ENCODE measurements at places on chromosomes 2 and 18.

DNA sequence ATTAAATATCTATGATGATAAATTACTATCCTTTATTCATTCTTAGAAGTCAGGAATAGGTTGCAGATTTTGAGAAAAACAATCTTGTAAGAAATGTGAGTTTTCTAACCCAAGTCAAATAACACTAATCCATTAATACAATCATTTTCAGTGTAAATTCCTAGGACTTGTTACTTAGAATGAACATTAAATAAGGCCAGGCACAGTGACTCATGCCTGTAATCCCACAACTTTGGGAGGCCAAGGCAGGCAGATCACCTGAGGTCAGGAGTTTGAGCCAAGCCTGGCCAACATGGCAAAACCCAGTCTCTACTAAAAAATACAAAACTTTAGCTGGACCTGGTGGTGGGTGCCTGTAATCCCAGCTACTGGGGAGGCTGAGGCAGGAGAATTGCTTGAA, 45.8 kb upstream of the CDKL4 start:
- DNase-seq, result no peak

- no peak for DNase-seq
These were observed 209.3 kb upstream of the SOX11 start for GRCh38 chr2:5482929-5483331.

DNA sequence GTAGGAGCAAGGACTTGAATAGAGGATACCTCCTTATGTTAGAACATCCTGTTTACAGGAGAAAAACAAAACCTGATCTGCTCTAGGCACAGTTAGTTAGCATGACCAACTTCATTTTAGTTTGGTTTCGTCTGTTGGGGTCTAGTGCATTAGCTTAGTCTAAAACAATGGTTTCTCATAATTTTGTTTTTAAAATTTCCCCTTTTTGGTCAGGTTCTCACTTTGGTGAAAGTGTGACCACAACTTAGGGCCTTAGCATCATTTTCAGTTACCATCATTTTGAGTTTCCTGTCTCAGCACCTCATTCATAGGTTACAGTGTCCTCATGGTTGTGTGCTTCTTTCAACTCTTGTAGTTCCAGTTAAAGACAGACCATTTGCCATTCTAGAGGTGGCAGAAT, 1277.0 kb upstream of the SLC39A10 start:
- no peak for DNase-seq

GRCh38 chr2:216151313-216152025, 42.3 kb downstream of the XRCC5 start:
- no peak for DNase-seq

DNA sequence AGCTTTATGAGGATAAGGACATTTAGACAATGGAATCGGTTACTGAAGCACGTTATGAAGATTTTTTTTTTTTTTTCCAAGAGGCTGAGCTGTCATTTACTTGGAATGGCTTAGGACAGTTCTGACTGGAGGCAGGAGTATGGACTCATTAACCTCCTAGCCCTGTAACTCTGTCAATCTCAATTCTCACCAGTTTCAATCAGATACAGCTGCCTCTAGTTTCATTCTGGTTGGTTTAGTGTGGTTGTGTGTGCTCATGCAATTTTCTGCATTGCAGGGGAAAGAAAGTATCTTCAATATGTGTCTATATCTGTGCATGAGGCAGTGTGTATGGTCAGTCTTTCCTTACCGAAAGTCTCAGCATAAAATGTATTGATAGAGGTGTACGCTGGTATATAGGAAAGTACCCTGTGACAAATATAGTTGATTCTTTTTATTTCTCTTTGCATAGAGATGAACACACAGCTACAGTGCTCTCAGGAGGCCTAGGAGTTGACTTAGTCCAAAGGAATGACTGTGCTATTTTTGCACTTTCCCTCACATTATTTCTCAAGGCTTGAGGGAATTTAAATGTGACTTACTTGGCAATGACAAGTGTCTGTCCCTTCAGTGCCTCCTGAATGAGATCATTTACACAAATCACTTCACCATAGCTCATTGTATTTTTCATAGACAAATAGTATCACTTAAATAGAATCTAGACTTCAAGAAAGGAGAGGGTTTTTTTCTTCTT, 50.5 kb upstream of the GRB14 start:
- no peak for DNase-seq

DNA sequence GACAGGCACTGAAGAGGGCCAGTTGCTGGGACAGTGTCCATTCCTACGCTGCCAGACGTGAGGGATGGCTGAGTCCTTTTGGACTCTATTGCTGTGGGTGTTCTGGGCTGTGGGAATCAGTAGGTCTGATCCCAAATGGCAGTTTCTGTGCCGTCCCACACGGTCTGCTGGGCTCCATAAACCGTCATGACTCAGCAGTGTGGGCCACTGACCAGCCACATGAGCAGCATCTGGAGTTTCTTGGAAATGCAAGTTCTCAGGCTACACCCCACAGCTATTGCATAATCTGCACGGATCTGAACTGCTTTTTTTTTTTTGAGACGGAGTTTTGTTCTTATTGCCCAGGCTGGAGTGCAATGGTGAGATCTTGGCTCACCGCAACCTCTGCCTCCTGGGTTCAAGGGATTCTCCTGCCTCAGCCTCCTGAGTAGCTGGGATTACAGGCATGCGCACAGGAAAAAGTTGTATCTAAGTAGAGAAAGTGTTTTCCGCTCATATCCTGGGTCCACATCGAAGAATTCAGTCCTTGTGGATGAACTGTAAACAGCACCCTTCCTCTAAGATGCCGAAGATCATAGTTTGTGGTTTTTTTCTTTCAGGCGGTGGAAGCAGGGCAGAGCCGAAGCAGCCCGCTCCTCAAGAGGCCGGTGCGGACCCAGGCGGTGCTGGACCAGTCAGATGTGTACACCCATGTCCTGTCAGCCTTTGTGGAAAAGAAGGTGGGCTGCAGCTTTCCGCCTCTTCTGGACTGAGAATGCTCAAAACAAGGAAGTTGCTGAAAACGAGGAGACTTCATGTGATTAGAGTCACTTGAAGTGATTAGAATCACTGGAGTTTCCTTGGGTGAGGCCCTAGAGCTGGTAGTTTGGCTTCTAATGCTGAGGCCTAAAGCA, 25.5 kb downstream of the RMC1 start:
- no peak for DNase-seq

DNA sequence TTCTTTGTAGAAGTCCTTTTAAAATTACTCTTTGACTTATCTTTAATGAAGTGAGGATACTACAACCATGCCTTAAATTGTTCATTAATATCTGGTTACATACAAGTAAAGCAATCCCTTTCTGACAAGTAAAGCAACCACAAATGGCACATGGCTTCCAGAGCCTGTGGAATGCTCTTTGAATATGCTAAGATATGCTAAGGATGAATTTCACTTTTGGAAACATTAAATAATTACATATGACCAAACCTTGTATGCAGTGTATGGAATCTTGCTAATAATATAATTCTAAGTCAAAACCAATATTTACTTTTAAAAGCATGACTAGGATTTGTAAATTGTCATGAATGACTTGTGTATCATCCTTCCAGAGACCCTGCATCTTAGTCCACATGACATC, 1711.2 kb upstream of the CELF4 start:
- DNase-seq, result no peak

DNA sequence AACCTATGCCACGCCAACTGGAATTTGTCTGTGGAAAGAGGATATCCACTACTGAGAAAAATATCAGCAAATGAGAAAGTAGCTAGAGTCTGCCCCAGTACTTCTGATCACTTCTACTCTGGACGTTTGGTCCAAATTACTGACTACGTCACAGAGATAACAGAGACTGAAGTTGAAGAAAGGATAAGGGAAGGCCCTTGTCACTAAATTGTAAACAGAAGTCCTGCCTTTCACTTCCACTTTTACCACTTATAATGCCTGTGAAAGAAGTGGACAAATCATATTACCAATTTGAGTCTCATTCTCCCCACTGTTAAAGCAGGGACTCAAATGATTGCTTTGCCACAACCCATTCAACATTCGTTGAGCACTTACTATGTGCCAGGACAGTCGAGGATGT, 173.9 kb upstream of the ERBB4 start:
- no peak for DNase-seq

Measured in GM12864 (cell line).